ENCODE measurements at places on chromosomes 5 and 9.
A peak's percentile ranks its signal among the peaks of the same experiment; 100 is the strongest.

DNA sequence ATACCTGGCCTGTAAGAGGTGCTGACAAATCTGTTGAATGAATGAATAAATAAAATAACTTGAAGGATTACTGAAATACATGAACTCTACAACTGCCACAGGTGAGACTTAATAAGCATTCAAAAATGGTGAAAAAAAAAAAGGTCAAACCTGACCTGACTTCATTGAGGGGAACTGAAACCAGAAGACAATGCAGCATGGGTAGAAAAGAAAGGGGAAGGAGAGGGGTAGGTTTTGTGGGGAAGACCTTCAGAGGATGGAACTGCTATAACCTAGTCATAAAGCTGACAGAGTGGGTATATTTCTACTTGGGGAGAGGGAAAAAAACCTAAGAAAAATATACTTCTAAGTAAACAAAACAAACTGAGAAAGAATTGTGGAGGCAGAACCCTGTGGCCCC, 56.6 kb downstream of the RASEF start:
- DNase-seq: no peak

- DNase-seq: no peak
Observed at GRCh38 chr9:115766370-115766955, 387.1 kb upstream of the PAPPA start.

- no peak for DNase-seq
Observed at GRCh38 chr9:14616188-14616982, 76.8 kb downstream of the ZDHHC21 start.

DNA sequence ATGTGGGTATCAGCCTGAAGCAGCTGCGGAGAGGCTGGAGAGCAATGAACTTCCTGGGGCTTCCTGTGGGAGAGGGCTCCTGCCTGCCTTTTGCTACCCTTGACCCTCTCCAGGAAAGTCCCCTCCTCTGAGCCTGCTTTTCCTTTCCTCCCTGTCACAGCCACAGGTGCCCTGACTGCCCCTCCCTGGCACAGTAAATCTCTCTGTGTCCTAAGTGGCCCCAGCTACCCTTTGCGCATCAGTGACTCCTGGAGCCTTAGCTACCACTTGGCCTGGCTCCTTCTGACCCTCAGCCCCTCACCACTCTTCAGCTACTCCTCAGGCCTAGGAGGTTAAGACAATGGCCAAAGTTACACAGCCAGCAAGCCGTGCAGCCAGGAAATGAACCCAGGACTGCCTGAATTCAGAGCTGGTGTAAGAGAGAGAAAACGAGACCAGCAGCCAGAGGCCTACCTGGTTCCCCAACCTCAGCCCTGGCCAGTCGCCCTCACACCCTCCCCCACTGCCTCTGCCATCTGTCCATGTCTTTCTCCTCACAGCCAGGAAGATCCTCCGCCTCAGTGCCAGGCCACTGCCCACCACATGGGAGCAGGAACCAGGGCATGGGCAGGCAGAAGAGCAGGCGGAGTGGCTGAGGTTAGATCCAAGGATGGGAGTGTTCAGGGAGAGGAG, 18.6 kb downstream of the CNTFR start:
- DNase-seq: no peak

- no peak for DNase-seq
Observed at GRCh38 chr9:99677281-99677680, 144.4 kb upstream of the NR4A3 start.

DNA sequence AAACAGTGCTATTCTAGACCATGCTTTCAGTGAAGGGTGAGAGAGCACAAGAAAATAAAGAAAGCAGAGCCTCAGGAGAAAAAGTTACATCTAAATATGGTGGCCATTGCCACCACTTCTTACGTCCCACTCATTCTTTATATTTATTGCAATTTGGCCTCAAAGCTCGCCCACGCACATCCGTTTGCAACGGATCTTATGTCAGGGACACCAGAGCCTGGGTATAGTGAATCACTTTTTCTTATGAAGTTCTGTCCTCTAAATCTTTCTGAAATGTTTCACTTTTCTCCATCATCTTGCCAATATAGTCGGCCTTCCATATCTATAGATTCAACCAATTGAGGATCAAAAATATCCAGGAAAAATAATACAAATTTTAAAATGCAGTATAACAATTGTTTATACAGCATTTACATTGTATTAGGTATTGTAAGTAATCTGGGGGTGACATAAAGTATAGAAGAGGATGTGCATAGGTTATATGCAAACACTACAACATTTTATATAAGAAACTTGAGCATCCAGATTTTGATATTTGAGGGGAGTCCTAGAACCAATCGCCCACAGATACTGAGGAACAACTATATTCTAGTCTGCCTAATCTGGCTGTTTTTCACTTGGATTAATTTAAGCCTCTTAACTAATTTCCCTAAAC, 35.2 kb downstream of the GOLPH3 start:
- DNase-seq: peak; percentile 28

DNA sequence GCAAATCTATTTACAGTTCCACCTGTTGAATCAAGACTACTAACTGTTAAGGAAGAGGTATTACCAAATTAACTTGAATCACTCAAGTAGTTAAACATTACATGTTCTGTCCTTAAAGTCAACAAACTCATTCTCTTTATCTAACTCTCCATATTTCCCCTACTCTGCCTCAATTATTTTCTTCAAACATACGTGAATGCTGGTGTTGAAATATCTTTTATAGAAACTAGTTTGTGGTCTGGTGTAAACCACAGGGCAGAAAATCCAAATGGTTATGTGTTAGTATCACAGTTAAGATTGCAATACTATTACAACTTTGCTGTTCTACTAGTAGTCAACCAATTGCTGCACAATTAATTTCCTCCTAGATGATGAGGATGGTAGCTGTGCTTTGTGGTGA, 603.5 kb downstream of the KCTD16 start:
- DNase-seq: no peak

- no peak for DNase-seq
Observed at GRCh38 chr9:86828631-86829030, 118.7 kb downstream of the GAS1 start.

GRCh38 chr5:11397549-11397948, 506.7 kb downstream of the CTNND2 start:
- no peak for DNase-seq

DNA sequence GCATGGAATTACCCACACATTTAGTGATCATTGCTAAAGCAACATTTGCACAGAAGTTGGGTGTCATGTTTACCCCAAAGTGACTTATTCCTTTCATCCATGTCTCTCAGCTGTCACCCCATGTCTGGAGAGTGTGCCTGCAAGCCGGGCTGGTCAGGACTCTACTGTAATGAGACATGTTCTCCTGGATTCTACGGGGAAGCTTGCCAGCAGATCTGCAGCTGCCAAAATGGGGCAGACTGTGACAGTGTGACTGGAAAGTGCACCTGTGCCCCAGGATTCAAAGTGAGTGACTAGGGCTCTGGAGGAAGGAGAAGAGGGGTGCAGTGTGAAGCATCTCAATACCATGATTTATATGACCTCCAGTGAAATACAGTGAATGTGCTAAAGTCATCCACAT, 99.9 kb upstream of the PRRC1 start:
- DNase-seq: no peak

GRCh38 chr9:88852794-88853193, 138.5 kb upstream of the S1PR3 start:
- no peak for DNase-seq
